ENCODE measurements at places on chromosomes 3 and 15. TPM values are rescaled to one million over a fixed set of nuclear protein-coding genes. Genes with fewer than 3 reads are reported as not detected.

DNA sequence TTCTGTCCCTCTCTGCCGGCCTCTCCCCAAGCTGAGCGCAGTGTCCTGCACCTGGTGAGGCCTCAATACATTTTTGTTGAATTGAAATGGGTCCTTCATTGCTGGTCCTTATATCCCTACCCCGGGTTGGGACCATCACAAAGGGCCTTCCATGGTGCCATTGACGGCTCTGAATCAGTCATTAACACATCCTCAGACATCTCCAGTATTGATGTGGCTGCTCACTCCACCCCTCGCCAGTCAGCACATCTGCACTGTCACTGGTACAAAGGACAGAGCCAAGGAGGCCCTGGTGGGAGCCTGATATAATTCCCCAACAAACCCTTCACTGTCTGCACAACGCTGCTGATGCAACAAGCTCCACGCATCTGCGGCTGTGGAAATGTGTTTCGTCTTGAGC is 191.6 kb upstream of the TOPAZ1 start:
- no peak overlapping the region for H3K27ac ChIP-seq
- no peak for DNase-seq
- no peaks in the 10 kb centered on the region for H3K36me3 ChIP-seq
- no peak overlapping the region for H3K4me3 ChIP-seq
- no peaks in the 10 kb centered on the region for H3K4me1 ChIP-seq
- peaks cover 12% of the 10 kb centered on the region for H3K27me3 ChIP-seq

DNA sequence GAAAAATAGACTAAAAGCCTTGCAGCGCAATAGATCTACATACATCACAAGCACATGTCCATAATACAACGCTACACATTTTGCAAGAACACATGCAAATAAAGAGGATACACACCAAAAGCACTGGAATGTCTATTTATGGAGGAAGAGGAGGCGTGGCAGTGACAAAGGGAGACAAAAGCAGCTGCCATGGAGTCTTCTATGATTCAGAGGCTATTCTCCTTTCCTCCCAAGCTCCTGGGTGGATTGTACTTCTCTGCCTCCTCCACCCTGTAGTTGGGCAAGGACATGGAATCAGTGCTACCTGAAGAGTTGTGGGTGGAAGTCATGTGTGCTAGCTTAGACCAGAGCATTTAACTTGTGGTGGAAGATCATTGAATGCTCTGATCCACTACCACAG is 57.9 kb upstream of the ABHD2 start:
- no peak overlapping the region for H3K27ac ChIP-seq
- H3K4me3 ChIP-seq = no peak overlapping the region
- H3K27me3 ChIP-seq = peaks cover 2% of the 10 kb centered on the region
- H3K36me3 ChIP-seq = no peaks in the 10 kb centered on the region
- H3K4me1 ChIP-seq = peaks cover 3% of the 10 kb centered on the region

DNA sequence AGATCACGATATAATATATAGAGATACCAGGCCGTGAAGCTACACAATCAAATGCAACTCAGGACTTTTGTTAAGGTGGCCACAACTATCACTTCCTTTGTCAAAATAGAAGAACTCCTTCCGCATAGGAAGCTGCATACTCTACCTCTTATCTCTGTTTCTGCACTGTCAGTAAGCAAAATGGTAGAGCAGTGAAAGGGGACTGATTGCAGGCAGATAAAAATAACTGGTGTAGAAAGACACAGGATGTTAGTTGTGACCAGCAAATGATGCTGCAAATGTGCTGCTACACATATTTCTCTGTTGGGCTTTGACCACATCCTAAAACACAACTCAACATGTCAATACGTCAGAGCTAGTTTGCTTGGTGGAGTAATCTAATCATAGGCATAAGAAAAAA is 16.3 kb upstream of the TRAT1 start:
- peak overlapping the region; percentile 30 for H3K4me3 ChIP-seq
- no peaks in the 10 kb centered on the region for H3K27me3 ChIP-seq
- H3K36me3 ChIP-seq = peaks cover 2% of the 10 kb centered on the region
- DNase-seq = no peak

DNA sequence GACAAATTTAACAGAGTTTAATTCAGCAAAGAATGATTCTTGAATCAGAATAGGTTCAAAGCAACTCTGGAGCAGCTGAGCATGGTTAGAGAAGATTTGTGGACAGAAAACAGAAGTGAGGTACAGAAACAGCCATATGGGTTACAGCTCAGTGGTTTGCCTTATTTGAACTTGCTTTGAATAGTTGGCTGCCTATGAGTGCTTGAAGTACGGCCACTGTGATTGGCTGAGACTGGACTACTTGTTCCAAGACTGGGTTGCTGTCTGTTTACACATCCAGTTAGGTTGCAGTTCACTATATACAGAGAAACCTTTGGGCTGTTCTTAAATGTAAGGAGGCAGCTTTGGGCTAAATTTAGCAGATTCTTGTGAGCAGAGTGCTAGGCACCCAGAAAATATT is 79.4 kb upstream of the CADPS start:
- no peak overlapping the region for H3K27ac ChIP-seq
- no peaks in the 10 kb centered on the region for H3K27me3 ChIP-seq
- no peak for DNase-seq
- H3K36me3 ChIP-seq = no peaks in the 10 kb centered on the region

GRCh38 chr3:66747261-66747660 is 246.4 kb upstream of the LRIG1 start:
- peaks cover 4% of the 10 kb centered on the region for H3K27me3 ChIP-seq
- H3K36me3 ChIP-seq = no peaks in the 10 kb centered on the region
- no peak overlapping the region for H3K27ac ChIP-seq
- no peaks in the 10 kb centered on the region for H3K4me1 ChIP-seq

DNA sequence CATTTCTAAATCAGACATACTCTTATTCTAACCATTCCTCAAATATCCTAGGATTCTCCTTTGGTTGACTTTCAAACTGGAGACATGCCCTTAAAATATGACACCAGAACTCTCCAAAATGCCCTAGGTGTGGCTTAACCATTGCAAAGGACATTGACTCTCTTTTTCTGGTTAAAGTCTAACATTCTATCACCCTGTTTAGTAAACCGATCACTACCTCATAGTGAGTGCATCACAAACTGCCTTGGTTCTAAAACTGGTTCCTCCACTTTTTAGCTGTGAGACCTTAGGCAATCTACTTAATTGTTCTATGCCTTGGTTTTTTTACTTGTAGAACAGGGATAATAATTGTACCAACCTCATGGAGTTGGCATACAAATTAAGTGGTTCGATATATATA is 224.3 kb downstream of the CDIN1 start:
- DNase-seq = no peak
- H3K4me1 ChIP-seq = no peaks in the 10 kb centered on the region
- no peak overlapping the region for H3K4me3 ChIP-seq

GRCh38 chr3:39809181-39809994 is at the start of gene MYRIP:
TSS of gene MYRIP (plus strand) at chr3:39809609. CDS start at chr3:39900817, 91,208 bp downstream.
- H3K4me3 ChIP-seq = peak within 1 kb of the TSS; percentile 55
- no peak within 1 kb of the TSS for H3K27ac ChIP-seq
- peak; percentile 33 for DNase-seq
- H3K27me3 ChIP-seq = peaks cover 58% of the 10 kb centered on the region
- H3K4me1 ChIP-seq = peaks cover 16% of the 10 kb centered on the region

Gene FSD2
- not detected for total RNA-seq

DNA sequence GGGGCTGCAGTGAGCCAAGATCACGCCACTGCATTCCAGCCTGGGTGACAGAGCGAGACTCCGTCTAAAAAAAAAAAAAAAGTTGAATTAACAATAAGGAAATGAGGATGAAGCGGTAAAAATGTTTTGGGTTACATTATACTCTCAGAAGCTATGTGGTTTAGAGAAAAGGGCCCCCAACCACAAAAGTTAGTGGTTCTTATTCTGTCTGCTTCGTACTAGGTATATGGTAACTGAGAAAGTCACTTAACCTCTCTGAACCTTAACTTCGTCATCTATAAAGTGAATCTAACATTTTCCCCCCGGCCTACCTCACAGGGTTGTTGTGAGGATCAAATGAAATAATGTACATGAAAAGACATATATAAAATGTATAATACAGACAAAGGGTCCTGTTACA is 38.4 kb upstream of the EHHADH start:
- H3K4me3 ChIP-seq = no peak overlapping the region
- no peak overlapping the region for H3K27ac ChIP-seq
- peaks cover 17% of the 10 kb centered on the region for H3K36me3 ChIP-seq
- DNase-seq = no peak

DNA sequence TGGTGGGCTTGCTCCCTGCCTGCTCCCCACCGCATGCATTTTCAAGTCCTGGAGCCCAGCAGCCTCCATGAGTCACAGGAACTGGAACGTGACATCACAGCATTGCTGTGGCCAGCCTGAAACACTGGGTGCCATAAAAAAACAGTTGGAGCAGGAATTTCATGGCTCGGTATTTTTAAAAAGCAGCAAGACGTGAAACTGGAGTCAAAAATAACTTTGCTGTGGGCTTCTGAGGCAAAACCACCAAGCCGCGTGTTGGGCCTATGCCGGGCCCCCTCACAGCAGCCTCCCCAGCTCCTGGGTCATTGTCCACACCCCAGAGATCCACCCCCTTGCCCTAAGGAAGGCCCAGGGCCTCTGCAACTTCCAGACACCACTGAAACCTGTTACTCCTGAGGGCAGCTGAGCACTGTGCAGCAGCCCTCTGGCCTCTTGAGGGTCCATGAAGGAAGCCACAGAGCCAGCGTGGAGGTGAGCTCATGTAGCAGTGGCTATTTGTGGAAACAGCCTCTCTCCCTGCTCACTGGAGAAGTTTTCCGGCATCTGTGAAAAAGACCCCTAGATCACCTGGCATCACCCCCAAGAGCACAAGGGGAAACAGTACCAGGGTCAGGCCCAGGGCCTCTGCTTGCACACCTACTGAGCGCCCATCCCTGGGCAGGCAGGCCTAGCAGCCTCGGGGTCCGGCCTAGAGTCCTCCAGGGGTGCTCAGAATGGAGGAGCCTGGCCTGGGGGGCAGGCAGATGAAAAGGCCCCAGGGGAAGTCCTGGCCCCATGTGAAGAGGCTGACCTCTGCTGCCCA is 34.0 kb upstream of the DUSP7 start:
- no peaks in the 10 kb centered on the region for H3K27me3 ChIP-seq
- H3K4me3 ChIP-seq = no peak overlapping the region
- H3K4me1 ChIP-seq = peaks cover 19% of the 10 kb centered on the region

DNA sequence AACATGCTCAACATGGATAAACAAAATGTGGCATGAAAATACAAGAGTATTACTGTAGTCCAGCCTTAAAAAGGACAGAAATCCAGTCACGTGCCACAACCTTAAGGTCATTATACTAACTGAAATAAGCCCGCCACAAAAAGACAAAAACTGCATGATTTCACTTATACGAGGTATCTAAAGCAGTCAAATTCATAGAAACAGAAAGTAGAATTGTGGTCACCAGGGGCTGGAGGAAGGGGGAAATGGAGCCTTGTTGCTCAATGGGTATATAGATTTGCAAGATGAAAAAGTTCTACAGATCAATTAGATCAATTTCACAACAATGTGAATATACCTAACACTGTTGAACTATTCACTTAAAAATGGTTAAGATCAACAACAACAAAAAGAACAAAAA is 7.4 kb downstream of the GLB1 start:
- H3K36me3 ChIP-seq = peaks cover 65% of the 10 kb centered on the region
- H3K27me3 ChIP-seq = no peaks in the 10 kb centered on the region
- peak overlapping the region; percentile 29 for H3K4me3 ChIP-seq

Gene KLF15
- 0.53 TPM for total RNA-seq

DNA sequence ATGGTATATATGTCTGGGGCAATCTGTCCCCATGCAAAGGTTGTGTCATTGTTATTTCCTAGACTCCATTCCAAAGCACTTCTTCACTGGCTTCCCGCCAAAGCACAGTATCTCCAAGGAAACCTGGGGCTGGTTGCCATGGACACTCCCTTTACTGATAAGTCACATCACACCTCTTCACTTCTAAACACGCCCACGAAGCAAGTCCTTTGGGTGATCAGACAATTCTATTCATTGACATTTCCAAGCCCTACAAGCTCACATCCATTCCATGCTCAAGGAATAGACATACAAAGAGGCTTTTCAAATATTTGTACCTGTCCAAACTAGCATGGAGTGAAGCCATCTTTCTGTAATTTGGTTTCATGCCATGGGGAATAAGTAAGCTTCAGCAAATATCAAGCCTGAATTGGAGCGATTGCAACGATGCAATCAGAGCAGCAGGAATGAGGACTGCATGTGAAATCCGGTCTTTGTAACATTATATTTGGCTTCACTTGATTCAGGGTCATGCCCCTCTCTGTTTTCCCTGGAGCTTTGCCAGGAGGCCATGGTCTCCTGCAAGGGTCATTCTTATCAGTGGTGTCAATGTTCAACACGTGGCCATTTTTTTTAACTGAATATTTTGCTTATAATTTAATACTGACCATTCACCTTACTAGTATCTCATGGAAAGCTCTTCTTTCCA is 201.6 kb upstream of the TMC3 start:
- no peak overlapping the region for H3K27ac ChIP-seq
- H3K4me3 ChIP-seq = no peak overlapping the region
- H3K4me1 ChIP-seq = no peaks in the 10 kb centered on the region
- H3K36me3 ChIP-seq = no peaks in the 10 kb centered on the region
- H3K27me3 ChIP-seq = peaks cover 17% of the 10 kb centered on the region

DNA sequence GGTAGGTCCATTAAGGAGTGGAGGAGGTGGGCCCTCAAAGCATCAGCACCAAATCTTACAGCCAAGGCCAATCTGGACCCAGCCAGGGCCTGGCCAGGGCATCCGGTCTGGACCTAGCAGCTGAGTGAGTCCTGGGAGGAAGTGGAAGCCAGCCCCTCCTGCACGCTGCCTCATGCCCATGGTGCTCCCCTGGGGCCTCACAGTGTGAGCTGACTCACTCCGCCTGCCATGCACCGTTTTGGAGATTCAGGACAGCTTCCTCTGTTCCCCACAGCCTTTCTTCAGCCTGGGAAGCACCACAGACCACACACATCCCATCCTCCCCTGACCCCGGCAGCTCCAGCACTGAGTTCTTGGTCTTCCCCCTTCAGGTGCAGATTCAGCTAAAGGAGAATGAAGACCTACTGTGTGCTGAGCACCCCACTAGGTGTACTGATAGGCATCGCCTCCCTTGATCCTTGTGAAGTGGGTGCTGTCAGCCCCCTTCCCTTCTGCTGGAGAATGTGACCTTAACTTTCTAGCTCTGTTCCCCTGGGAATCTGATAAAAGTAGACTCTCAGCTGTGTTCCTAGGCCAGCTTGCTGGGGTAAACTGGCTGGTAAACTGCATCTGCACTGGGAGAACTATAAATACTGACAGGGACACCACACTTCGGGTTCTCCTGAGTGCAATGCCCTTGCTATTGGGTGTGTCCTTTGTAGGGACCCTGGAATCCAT is 36.8 kb upstream of the SEC13 start:
- H3K4me1 ChIP-seq = peaks cover 7% of the 10 kb centered on the region
- H3K27ac ChIP-seq = no peak overlapping the region
- H3K27me3 ChIP-seq = peaks cover 20% of the 10 kb centered on the region
- no peak overlapping the region for H3K4me3 ChIP-seq
- H3K36me3 ChIP-seq = no peaks in the 10 kb centered on the region

DNA sequence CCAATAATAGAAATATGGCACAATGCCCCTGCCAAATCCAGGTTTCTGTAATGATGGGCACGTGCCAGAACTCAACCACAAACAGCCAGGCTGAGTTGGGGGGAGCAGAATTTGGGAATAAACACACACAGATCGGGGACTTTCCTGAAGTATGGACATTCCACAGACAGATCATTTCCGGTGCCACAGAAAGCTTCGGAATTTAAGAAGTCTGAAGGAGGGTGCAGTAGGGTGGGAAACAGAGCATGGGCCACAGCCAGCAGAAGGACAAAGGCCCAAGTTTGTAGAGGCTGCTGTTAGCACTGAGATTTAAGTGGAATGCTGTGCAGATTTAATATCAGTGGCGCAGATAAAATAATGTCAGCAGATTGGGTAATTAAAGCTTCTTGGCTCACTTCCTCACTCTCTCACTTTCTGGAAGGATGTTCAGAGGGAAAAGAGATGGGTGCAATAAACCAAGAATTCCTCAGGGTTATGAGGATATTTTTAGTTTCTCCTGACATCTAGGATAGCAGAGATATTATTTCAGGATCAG is 67.4 kb downstream of the MYLK start:
- H3K4me3 ChIP-seq = no peak overlapping the region
- no peak for DNase-seq
- H3K4me1 ChIP-seq = no peaks in the 10 kb centered on the region
- H3K27ac ChIP-seq = no peak overlapping the region
- H3K27me3 ChIP-seq = no peaks in the 10 kb centered on the region
